ENCODE measurements at places on chromosomes 12 and 14. TPM values are rescaled to one million over a fixed set of nuclear protein-coding genes. Genes with fewer than 3 reads are reported as not detected.

DNA sequence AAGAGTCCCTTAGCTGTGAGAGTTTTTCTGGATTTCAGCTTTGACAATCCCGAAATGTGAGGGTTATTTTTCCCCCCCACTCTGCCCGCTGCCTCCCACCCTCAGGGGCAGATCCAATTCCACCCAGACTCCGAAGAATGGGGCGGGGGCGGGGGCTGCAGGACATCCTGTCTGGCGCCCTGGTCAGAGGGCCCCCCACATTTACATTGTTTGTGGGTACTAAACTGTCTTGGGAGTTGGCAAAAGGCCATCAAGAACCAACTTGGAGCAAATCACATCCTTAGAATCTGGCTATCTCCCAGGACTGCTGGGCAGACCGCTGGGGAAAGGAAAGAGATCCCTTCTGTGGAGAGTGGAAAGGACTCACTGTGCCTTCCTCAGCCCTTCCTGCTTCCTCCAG lies 2.4 kb downstream of the EMP1 start:
- DNase-seq: no peak

- DNase-seq: no peak
These were observed 178.4 kb downstream of the KCNA5 start for GRCh38 chr12:5222011-5222461.

DNA sequence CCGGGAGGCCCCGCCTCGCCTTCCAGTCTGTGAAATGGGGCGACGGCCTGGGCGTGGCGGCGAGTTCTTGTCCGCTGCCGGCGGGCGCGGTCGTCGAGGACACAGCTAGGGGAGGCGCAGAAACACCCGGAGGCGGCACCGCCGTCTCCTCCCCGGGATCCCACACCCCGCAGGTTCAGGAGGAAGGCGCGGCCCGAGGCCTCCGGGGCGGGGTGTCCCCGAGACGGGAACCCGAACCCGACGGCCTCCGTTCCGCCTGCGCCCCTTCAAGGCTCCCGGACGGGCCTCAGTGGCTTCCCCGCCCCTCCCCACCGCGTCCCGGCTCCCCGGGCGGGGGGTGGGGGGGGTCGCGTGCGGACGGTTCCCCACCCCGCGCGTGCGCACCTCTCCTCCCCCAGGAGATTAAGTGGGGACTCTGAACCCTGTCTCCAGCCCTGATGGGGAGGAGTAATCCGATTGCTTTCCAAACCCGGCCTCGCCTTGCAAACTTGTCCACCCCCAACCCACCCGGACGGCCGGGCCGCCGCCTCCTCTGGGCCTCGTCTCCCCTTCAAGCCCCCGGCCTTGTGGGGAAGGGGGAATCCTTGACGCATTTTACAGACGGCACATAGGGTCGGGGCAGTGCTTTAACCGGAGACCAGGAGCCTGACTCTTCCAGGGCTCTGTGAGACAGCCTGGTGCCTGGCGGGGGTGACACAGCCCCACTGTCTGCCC lies 35.3 kb upstream of the ANKRD9 start:
- DNase-seq: no peak

DNA sequence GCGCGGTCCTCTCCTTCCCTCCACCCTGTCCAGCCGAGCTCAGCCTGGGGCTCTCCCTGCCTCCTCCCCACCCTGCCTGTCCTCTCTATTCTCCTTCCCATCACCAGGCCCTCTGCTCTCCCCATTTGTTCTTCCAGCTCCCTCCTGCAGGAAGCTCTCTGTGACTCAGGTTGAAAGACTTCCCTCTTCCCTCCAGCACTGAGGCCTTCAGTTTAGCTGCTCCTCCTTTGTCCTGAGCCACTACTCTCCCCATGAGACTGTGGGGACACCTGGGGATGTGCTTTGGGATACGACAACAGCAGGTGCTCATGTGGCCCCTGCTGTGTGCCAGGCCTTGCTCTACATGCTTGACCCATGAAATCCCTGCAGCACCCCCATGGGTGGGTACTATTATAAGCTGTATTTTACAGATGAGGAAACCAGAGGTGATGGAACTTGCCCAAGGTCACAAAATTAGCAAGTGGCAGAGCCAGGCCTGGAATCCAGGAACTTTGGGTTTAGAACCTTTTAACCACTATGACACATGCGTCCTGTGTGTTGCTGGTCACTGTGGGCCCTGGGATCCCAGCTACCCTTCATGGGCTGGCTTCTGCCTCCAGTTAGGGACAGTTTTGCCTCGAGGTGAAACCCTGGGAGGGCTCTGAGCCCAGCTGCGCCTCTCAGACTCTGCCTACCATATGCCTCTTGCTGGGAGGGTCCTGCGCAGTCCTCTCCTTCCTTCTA lies 5.5 kb downstream of the KRT80 start:
- no peak for DNase-seq

DNA sequence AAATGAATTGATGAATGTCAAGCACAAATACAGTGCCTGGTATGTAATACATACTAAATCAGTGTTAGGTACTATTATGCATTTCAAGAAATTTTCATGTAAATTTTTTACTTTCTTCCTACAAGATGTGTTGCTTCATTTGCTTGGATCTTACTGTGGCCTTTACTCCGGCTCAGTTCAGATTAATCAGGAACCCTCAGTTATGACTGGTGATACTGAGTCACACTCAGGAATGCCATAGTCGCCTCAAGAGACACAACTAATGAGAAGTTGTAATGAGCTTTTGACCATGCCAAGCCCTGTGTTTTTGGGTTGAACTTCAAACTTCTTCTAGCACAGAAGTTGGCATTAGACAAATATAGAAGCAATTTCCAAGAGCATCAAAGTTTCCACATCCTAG lies 96.0 kb downstream of the TGFB3 start:
- no peak for DNase-seq

- DNase-seq: no peak
These were observed 1182.2 kb downstream of the FLRT2 start for GRCh38 chr14:86712176-86712575.

- DNase-seq: no peak
These were observed 48.9 kb upstream of the PPP1CC start for GRCh38 chr12:110791589-110791988.

DNA sequence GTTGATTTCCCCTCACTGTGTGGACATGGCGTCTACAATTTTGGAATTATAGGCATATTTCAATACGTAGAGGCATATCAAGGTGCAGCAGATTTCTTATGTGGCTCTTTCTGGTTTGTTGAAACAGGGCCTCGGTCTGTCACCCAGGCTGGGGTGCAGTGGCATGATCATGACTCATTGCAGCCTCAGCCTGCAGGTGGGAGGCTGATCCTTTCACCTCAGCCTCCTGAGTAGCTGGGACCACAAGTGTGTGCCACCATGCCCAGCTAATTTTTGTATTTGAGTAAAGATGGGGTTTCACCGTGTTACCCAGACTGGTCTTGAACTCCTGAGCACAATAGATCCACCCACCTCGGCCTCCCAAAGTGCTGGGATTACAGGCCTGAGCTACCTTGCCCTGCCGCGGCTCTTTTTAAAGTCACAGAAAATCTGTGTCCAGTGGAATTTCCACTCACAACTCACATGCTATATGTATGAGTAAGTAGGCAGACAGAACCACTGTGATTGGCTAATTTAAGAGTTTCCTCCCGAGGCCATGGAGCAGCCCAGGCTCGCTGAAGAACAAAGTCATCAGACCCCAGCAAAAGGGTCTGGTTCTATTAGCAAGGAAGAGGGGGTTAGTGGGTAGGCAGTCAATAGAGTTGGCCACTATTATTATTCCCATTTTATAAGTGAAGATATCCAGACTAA lies 9.1 kb downstream of the GNG2 start:
- DNase-seq: no peak

DNA sequence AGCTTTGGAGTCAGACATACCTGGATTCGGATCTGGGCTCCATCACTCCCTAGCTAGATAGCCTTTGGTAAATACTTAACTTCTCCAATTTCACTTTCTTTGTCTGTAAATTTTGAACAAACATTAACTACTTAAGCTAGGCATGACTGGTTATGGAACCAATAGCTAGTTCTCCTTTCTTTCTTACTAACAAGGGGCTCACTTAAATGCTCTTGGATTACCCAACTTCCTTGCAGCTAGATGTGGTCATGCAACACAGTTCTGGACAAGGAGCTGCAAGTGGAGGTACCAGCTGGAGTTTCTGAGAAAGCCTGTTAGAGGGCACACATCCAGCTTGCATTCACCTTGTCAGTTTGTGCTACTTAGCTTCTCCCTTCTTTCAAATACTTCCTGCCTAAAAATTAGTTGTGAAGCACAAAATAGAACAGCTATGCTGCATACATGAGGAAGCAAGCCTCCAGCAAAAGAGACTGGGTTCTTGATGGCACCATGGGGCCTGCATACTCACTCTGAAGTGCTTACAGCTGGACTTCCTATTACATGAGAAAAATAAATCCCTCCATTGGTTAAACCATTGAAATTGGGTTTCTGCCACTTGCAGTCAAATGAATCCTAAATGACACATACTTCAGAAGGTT lies 210.1 kb upstream of the EEA1 start:
- DNase-seq: no peak

DNA sequence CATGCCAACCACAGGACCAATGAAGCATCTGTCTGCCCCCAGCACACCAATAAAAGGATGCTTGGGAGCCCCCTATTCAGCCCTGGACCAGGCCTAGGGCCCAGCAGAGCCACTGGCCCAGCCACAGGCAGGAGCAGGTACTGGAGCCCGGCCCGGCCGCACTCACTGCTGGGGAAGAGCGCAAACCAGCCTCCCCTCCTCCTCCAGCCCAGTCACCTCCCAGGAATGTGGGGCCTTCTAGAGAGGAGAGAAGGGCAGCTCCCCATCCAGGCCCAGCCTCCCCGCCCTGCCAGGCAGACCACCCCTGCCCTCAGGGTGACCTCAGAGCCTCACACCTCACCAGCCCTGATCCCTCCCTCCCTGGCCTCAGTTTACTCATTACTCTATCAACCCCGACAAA lies 56.2 kb downstream of the CCNK start:
- DNase-seq: no peak

GRCh38 chr12:89210277-89210676 lies 142.0 kb downstream of the DUSP6 start:
- no peak for DNase-seq

DNA sequence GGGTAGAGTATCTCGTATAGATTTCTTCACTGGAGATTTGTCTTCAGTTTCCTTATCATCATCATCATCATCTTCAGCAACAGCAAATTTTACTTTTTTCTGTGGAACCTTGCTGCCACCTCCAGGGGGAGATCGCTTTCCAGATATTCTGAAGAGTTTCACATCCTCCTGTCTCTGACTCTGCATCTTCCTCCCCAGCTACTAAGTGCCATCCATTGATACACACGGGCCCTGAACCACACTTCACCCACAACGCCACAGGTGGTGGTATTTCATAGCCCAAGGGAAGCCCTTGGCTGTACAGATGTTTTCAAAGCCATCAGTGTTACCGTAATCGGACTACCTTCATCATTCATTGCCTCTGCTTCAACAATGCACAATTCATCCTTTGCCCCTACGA lies 82.2 kb downstream of the PPP2R5C start:
- DNase-seq: no peak

- no peak for DNase-seq
These were observed 23.8 kb downstream of the MAP3K9 start for GRCh38 chr14:70785556-70785955.

DNA sequence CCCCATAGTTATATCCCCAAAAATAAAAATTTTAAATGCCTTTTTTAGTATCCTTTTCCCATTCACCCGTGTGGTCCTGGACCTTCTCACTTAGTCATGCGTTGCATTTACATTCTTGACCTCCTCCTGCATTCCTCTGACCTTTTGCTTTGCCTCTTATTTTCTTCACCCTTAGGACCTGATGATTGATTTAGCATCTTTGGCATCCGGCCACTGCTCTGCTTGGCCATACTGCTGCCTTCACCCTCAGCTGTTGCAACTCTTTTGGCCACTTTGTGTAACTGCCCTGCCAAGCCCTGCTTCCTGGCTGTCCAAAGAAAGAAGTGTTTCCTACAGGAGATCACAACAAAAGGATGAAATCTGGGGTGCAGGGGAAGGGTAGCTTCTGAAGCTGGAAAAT lies 48.8 kb upstream of the SLC38A4 start:
- no peak for DNase-seq

DNA sequence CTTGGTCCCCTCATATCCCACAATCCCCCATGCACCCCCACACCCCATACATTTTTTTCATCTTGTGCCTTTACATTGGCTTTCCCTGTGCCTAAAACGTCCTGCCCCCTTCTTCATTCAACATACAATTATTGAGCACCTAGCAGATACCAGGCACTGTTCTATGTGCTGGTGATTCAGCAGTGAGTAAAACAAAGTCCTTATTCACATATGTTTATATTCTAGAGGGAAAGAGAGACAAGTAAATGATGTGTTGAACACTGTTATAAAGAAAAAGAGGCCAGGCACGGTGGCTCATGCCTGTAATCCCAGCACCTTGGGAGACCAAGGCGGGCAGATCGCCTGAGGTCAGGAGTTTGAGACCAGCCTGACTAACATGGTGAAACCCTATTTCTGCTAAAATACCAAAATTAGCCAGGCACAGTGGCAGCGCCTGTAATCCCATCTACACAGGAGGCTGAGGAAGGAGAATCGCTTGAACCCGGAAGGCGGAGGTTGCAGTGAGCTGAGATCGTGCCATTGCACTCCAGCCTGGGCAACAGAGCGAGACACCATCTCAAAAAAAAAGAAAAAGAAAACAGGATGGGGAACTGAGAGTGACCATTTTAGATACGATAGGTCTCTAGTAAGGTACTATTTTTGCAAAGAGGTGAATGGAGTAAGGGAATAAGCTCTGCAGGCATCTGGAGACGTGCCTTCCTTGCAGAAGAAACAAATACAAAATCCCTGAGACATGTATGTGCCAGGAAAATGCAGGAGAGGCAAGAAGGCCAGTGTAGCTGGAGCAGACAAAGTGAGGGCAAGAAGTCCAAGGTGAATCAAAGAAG lies 12.2 kb downstream of the SLC7A7 start:
- DNase-seq: no peak

DNA sequence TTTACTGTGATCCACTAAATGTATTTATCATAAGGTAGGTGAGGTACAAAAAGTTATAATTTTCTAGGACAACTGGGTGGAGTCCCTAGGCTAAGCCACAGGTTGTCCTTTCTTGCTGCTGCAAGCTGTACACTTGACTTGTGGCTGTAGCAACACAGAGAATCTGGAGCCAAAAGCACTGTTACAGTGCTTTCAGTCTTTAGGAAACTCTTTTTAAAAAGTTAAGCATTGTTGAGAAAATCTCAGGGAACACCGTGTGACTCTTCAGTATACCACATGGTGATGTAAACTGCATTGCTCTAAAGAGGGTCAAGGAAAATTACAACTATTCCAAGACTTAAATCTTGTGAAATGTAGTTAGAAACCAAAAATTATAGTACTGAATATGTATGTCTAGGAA lies 11.4 kb downstream of the SLC15A5 start:
- DNase-seq: no peak

Gene EIF5
- 227 TPM for polyA plus RNA-seq

Gene AKAP5
- 3.0 TPM for polyA plus RNA-seq

Gene KIF26A
- 29.6 TPM for polyA plus RNA-seq

Gene TPH2
- 0.35 TPM for polyA plus RNA-seq

Gene KRT2
- polyA plus RNA-seq: not detected

Gene SLC6A15
- polyA plus RNA-seq: 0.54 TPM

Gene BCL2L14
- polyA plus RNA-seq: 0.40 TPM

Gene NGB
- polyA plus RNA-seq: not detected

Gene POTEM
- not detected for polyA plus RNA-seq

All from right lung (tissue), 10 donors.